Stimulated activated CD8-positive, alpha-beta memory T cell treated with anti-CD3 and anti-CD28 coated beads, Interleukin-7, amount 100 ng/mL, for 24 hours (primary cell): ENCODE measurements at places on chromosomes 12 and 14.
A peak's percentile ranks its signal among the peaks of the same experiment; 100 is the strongest.

- DNase-seq = no peak
Measured at GRCh38 chr12:1369460-1369859, 224.9 kb downstream of the FBXL14 start.

GRCh38 chr14:70640938-70641547, 673 bp upstream of the TTC9 start:
- DNase-seq = no peak

- DNase-seq = no peak
Measured at GRCh38 chr12:83143950-83144349, 457.2 kb downstream of the TMTC2 start.

DNA sequence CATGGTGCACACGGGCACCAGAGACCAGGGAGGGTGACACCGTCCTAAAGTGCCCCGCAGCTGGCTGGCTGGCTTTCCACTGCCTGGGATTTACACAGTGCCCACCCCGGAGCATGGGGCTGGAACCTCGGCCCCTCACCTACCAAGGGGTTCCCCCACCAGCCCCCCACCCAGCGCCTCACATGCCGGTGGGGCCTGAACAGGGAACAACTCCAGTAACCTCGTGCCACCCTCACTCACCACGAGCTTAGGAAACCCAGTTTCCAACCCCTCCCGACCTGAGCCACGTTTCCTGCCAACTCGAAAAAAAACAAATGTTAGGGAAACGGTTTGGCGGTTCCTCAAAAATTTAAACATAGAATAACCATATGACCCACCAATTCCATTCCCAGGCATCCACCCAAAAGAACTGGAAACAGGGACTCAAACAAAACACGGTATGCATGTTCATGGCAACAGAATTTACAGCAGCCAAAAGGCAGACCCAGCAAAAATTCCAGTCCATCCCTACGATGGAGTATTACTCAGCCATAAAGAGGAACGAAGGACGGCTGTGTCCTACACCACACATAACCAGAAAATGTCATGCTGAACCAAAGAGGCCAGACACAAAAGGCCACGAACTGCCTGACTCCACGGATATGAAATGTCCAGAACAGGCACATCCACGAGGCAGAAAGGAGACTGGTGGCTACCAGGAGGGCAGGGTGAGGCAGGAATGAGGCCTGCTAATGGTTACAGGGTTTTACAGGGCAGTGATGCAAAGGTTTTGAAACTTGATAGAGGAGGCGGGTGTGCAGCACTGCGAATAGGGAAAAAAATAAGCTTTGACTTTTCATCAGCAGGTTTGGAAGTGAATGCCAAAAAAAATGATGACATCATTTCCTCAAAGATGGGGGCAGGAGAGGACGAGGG, 68.9 kb downstream of the NCOR2 start:
- DNase-seq = no peak

- DNase-seq = no peak
Measured at GRCh38 chr12:93582351-93582750, 9.9 kb downstream of the SOCS2 start.

- DNase-seq = no peak
Measured at GRCh38 chr12:132474237-132474741, 15.7 kb upstream of the FBRSL1 start.

GRCh38 chr14:26595926-26596542, 1.8 kb downstream of the NOVA1 start:
- DNase-seq = no peak

GRCh38 chr14:49615776-49616175, 4.7 kb downstream of the RPL36AL start:
- DNase-seq = no peak

DNA sequence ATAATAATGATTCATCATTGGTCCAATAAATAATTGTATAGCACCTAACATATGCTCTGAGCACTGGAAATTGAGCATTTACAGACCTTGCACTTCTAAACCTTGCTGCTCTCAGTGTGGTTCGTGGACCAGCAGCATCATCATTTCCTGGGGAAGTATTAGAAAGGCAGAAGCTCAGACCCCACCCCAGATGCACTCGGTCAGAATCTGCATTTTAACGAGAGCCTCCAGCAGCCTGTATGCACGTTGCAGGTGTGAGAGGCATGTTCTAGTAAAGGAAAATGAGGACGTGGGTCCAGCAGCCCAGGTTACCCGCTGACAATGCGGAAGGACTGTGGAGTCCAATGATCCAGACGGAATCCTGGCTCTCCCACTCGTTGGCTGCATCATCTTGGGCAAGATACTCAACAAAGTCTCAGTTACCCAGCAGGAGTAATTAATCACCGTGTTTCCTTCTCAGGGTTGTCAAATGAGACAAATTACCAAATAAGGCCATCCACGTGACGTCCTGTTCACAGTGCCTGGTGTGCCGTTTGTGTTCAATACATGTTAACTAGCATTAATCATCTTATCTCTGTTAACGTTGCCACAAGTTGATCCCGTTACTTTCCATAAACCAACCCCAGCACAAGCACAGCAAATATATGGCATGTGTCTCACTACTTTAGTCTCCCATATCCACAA, 49.2 kb upstream of the CCND2 start:
- DNase-seq = no peak

DNA sequence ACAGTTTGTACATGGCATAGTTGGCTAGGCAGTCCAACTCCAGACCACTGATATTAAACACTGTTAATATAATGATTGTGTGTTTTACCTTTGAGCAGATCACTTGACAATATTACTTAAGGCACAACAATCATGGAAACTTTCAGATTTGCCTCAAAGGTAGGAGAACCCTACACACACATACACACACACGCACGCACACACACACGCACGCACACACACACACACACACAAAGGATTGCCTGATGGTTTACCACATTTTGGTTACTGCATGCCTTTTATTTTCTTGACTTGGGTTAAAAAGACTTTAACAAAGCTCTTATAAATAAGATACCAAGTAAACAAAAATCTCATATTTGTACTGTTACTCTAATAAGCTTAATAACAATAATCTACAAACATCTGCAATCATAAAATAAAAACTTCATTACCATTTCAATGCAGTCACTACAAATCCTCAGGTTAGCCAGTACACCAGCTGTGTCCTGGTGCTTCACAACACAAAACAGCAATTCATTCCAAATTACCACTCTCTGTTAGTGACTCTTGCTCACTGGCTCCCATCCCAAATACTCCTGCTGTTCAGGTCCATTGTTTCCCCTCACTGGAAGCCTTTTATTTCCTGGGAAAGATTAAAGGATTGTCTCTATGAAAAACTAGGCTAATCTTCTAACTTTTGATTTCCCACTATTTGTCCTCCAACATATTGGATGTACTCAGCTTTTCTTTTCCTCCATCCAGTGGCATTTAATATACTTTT, 175.2 kb upstream of the ATP2B1 start:
- no peak for DNase-seq

DNA sequence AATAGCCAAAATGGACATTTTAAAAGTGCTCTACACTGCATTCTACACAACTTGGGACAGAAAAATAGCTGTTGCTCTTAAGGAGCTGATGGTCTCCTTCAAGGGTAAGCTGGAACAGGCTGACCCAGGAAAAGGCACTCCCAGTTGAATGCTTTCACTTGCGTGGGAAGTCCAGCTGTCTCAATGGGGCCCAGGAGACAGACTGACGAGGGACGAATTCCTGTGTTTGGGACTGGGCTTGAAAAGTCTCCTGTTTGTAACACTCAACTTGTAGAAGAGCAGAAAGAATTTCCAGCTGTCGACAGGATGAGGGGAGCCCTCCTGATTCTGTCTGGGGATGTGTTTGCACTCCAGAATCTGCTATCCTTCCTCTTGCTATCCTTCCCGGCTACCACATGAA, 180.8 kb downstream of the ZFP36L1 start:
- DNase-seq = no peak

- DNase-seq = no peak
Measured at GRCh38 chr12:73547421-73547820, 990.2 kb upstream of the ATXN7L3B start.

GRCh38 chr14:26213846-26214575, 383.8 kb downstream of the NOVA1 start:
- DNase-seq = no peak

- no peak for DNase-seq
Measured at GRCh38 chr12:114682785-114683708, 928 bp downstream of the TBX3 start.

DNA sequence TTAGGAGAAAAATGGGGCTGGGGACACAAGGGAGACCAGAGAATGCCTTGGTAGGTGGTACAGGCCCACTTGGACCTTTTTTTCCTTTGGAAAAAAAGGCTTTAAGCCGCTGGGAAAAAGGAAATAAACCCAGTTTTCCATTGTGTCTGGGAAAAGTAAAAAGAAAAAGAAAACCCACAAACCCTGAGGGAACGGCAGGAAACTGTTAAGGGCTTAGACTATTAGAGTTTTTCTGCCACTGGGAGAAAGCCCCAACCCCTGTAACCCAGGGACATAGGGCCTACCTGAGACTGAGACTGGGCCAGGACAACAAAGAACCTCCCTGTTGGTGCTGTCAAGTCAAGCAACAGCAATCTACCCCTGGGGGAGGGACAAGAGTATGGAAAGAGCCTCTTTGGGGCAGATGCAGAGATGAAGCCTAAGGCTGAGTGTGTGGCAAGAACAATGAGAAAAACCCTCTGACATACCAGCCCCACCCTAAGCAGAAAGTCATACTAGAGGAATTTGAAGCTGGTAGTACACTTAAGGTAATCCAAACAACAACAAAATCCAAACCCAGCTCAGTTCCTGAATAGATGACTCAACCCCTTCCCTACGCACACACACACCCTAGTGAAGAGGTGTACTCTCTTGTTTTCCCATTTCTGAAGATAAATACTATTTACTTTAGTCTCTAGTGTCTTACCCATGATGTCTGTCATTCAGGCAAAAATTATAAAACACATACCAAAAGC, 22.8 kb downstream of the ATF1 start:
- no peak for DNase-seq

GRCh38 chr12:88691811-88692210, 111.5 kb upstream of the KITLG start:
- DNase-seq = no peak

DNA sequence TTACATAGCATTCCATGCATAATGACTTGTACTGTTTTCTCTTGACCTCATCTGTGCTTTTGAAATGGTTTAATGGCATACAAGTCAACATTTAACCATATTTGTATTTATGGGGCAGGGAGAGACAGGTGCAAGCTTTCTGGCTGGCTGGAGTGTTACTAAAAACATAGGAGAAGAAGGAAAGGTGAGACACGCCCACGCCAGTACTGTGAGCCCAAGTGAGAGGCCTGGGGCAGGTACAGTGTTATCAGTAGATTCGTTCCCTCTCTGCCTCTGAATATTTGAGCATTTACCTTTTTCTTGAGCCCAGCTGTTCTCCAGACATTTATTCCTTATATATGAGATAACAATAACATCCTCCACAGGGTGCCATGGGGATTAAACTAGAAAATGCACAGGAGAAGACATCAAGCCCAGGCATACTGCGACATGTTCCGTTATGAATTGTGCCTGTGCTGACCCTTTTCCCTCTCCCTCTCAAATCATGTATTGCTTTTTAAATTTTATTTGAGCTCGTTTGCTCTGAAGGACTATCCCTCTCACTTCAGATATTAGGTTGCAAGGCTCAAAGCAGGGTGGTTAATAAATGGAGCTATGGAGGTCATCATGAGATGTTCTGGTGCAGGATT, 34.6 kb upstream of the TUBA1C start:
- DNase-seq = no peak

- DNase-seq = no peak
Measured at GRCh38 chr12:47811072-47811396, 8.7 kb downstream of the HDAC7 start.

DNA sequence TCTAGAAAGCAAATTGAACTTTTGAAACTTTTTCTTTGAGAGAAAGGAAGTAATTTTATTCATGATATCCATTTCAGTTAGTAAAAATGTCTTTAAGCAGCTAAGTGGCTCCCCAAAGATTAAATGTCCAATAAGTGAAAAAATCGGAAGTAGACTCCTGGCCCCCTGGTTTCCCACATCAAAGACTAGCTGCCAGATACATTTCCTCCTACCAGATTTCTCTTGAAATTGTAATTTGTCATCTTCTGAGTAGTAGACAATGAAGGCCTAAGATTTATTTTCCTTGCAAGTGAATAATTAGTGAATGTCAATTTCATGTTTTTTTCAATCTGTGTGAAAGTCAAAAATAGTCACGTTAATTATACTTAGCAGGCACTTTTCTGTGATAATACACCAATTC, 321.9 kb downstream of the SYT1 start:
- DNase-seq = no peak

- DNase-seq = no peak
Measured at GRCh38 chr12:2893007-2893406, 2.3 kb downstream of the TULP3 start.

GRCh38 chr14:102509746-102510615, at the start of gene ANKRD9:
TSS of gene ANKRD9 (minus strand) at chr14:102509776. CDS start at chr14:102507889, 1,887 bp downstream.
- peak; percentile 86 for DNase-seq

DNA sequence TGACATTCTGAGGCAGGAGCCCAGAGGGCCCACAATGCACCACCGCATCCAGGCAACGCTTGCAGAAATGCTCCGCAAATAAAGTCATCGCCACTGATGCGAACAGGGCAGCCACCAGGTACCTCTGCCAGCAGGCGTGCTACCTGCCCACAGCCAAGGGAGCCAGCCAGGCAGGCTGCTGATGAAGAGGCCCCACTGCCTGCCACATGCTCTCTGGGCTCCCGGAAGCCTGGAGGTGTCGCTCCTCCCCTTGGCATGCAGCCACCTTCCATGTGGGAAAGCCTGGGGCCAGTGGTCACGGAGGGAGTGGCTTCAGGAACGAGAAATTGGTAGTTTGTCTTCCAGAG, 14.7 kb downstream of the GPR132 start:
- no peak for DNase-seq

DNA sequence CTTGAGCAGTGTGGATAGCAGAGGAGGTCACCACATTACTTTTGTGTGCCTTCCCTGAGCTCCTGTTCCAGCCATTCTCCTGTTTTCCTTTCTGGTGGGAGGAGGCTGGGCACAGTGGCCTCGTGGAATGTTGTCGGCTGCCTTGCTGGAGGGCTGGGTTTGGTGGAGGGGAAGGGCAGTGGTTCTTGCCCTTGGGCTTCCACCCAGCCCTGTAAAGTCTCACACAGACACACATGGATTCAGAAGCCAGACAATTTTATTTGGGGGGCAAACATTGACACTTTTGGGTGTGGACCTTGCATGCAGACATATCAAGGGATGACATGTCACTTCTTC, 866 bp downstream of the NPFF start:
- DNase-seq = no peak

DNA sequence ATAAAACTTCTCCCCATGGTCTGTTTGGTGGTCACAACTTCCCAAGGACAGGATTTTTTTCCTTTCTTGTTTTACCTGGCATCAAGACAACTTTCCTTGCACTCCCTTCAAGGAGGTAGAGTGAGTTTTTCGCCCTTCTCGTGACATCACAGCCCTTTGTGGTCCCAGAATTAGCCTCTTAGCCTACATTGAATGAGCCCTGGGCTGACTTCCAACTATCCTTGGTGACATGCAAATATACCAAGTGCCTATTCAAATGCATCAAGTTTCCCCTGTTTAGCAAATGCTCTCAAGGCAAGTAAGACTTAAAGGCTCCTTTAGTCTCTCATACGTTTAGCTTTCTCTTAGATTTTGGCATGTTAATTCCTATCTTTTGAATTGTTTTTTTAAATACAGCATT, 36.6 kb downstream of the TC2N start:
- no peak for DNase-seq

GRCh38 chr12:5139751-5140150, 96.1 kb downstream of the KCNA5 start:
- DNase-seq = no peak
